ENCODE measurements at places on chromosomes 6 and 20. TPM values are rescaled to one million over a fixed set of nuclear protein-coding genes. Genes with fewer than 3 reads are reported as not detected.

The CD2AP gene
- total RNA-seq = 18.4 TPM

The DEFB124 gene
- total RNA-seq = not detected

The IL17A gene
- not detected for total RNA-seq

The MUC22 gene
- total RNA-seq = not detected

The PSORS1C2 gene
- not detected for total RNA-seq

The PRKN gene
- total RNA-seq = 7.2 TPM

The C6orf52 gene
- not detected for total RNA-seq

The CCM2L gene
- total RNA-seq = 14.2 TPM

DNA sequence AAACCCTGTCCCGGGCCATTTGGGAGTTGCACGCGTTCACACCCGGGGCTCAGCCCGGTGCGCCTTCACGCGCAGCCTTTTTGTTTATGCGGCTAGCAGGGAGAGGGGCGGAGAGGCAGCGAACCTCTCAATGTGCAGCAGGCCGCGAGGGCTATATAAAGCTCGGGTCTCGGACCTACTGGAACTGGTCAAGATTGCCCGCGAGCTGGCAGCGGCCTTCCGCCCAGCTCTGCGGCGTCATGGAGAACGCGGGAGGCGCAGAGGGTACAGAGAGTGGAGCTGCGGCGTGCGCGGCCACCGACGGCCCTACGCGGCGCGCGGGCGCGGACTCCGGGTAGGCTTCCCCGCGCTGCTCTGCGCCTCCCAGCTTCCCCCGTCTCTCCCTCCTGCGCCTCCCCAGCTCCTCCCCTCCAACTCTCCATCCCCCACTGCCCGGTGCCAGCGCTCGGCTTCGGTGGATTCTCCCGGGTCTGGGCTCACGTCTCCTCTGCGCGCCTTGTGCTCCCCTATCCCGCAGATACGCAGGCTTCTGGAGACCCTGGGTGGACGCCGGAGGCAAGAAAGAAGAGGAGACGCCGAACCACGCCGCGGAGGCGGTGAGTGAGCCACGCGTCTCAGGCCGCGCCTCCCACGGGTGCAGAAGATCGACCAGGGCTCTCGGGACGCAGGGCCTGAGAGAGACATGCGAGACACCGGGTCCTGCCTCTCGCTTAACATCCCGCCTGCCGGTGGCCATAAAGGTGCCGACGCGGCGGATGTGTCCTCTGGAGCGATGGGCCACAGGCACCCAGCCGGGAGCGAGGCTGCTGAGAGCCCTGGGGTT, at the start of gene RIPPLY2:
Gene RIPPLY2, plus strand, starts transcription at position 183 of the 823 bp plus-strand sequence. Its CDS starts 57 bp downstream, at position 240.
- DNase-seq = no peak

GRCh38 chr20:52975803-52976531, 3.8 kb downstream of the TSHZ2 start:
- DNase-seq = no peak

GRCh38 chr6:37048851-37049757, 43.6 kb downstream of the FGD2 start:
- peak; percentile 43 for DNase-seq

- no peak for DNase-seq
Measured at GRCh38 chr6:26044140-26045064, 42.8 kb upstream of the HFE start.

GRCh38 chr6:110214338-110214737, 34.1 kb downstream of the CDC40 start:
- DNase-seq = no peak

DNA sequence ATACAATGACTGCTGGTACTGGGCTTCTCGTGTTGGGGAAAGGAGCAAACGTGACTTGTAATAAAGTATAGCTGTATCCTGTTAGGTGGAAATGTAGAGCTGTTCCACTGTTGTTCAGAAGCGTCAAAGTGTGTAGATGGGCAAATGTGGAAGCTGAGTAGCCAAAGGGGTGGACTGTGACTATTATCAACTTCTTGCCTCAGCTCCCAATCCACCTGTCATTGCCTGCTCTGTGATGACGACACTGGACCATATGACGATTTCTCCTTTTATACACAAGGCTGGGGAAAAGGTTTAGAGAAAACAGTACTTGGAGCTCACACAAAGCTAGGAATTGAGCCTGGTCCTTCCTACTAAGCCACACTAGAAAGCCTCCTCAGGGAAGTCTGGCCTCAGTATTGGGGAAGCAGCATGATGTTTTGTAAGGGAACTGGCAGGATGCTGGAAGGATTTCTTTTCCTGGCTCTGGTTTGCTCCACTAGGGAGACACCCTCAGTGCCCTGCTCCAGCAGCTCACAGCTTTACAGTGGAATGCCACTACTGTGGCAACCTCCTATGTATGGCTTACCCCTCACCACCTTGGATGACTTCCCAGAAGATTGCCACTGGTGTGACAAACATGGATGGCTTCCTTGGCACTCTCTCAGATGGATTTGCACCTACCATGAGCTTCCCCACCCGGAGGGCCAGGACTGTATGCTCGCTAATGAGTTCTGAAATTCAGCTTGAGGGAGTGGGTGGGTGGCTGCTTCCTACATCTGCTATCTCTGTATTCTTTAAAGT, 20.0 kb downstream of the CD164 start:
- no peak for DNase-seq

DNA sequence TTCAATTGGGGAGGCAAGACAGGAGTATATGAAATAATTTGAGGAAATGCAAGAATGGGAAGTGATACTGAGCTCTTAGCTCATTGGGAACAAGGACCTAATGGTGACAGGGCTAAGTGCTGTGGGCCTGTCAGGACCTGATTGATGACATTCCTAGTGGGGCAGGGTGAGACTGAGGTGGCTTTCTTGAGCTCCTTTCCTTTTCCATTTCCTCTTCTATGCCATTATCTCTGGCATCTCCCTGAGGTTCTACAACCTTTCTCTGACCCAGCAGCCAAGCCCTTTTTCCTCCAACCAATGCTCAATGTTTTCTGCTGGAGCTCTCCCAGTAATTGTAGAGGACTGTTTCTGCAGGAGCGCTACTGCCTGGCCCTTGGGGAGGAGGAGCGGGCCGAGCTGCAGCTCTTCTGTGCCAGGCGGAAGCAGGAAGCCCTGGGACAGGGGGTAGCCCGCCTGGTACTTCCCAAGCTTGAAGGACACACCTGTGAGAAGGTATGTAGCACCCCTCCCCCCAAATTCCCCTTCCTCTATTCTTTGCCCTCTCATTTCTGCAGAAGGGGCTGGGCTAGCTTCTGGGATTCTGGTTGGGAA, 2.8 kb upstream of the TOMM6 start:
- DNase-seq = no peak

GRCh38 chr20:46057856-46058598, 29.0 kb downstream of the SLC12A5 start:
- peak; percentile 25 for DNase-seq

- DNase-seq = no peak
Measured at GRCh38 chr20:38034108-38034649, 633 bp downstream of the RPRD1B start.

- DNase-seq = no peak
Measured at GRCh38 chr6:12844284-12845223, 128.0 kb downstream of the PHACTR1 start.

DNA sequence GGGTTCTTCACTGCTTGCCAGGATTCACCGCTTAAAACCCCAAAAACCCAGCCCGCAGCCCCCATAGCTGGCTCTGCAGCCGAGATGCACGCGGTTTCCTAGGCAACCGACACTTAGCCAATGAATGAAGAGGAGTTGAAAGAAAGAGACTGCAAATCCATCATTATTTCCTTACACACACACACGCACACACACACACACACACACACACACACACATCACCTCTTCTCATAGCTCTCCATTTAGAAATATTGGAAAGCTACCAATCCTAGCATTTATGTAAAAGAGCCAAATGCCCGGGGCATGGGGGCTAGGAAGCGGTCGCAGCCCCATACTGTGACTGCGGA, 3.4 kb upstream of the TUBB2B start:
- peak; percentile 28 for DNase-seq

- no peak for DNase-seq
Measured at GRCh38 chr6:134511984-134512683, 194.2 kb upstream of the SGK1 start.

DNA sequence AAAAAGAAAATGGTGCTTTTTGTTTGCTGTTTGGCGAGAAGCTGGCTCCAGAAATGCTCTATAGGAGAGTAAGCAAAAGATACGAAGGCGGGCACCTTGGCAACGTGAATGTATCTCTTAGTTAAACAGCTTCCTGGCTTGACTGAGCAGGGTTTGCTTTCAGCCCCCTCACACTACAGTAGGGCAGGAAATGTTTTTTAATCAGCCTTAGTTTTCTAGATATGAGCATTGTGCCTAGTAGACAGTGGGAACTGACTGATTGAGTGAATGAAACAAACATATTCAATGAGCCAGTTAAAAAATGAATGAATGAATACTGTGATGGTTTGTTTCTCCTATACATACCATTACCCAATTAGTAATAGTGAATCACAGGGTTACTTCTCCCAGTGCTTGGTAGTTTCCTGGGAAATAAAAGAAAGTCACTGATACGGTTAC, 19.9 kb downstream of the CAP2 start:
- DNase-seq = no peak

DNA sequence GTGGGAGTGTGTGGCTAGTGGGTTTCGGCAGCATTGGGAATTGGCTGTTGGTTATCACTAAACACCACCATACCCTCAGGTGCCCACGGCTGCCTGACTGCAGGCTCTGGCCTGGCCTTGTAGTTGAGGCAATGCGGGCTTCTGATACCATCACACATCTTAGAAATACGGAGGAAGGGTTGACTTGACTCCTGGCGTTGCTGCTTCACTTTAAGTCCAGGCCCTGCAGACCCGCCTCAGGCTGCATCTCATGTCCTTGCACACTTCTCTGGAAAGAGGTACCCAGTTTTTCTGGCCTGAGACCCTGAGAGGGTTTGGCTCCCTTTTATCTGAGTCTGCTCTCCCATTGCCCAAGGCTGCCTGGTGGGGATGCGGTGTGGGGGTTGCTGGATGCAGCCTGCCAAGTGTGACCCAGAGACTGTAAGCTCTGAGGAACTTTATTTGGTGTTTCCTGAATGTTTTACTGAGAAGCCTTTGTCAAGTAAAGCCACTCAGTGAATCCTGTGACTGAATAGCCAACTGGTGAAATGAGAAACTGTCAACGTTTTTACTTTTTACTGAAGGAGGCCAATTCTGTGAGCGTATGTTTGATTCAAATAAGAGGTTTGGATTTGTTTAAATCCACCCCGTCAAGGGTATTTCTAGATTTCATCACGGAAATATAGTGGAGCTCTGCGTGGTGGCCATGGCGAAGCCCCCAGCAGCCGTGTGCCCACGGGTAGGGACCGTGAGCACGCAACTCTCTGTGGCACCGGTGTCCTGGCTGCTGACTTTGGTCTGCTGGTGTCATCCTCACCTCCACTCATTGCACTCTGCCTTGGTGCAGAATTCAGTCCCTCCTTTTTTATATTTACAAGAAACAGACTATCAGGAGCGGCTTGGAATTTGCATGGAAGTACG, 160.1 kb downstream of the DTNBP1 start:
- DNase-seq = no peak

- DNase-seq = no peak
Measured at GRCh38 chr6:10585209-10585845, 64.2 kb downstream of the GCNT2 start.

DNA sequence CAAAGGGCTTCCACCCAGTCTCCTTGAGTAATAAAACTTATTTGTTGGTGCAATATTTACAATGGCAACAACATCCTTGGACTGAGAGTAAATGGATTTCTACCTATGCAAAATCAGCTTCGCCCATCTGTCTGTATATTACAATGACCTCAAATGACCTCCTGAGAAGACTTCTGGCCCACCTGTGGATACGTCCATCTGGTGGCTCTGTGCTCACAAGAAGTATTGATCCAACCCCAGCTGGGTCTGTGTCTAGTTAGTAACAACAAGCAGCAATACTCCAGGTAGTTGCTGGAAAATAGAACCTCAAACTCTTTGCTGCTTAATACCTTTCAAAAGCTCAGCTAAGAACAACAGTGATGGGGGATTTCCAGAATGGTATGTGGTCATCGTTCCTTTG, 34.7 kb upstream of the GSTA4 start:
- no peak for DNase-seq

- no peak for DNase-seq
Measured at GRCh38 chr6:142816031-142816430, 128.9 kb downstream of the HIVEP2 start.

DNA sequence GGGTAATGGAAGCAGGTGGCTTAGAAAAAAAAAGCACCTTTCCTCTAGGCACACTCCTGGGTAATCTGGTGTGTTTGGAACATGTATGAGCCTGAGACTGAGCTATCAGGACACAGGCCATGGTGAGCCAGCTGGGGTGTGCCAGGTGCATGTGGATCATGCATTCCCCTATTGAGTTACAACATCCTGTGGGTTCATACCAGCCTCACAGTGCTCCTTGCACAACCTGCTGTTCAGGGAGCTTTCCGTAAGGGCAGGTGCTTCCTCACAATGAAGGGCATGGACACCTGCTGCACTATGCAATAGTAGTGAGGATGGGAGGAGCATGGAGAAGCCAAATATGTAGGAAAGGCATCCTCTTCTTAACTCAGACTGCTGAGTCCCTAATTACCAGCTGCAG, 197.2 kb upstream of the SUPT3H start:
- DNase-seq = no peak

DNA sequence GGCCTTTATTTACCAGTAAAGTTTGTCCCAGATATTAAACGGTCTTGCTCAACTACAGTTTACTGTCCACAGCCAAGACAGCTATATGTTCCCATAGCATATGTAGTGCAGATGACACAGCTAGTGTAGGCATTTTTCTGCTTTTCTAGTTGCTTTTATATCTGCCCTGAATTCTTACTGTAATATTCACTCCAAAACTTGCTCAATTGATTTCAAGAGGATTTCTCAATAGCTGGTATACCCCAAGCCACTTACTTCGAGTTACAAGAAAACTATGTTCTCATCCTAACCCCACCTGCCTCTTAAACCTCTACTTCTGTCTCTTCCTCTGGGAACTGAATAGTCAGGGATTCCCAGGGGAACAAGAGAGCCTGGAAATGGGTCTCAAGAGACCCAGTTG, 18.9 kb upstream of the ROS1 start:
- no peak for DNase-seq

Data from tibial nerve (tissue), 4 donors.